ENCODE measurements at places on chromosomes 7 and 10. TPM values are rescaled to one million over a fixed set of nuclear protein-coding genes. Genes with fewer than 3 reads are reported as not detected.

Gene CCDC201
- not detected for total RNA-seq

Gene STEAP1B
- total RNA-seq = 26.2 TPM

Gene PDE1C
- total RNA-seq = 23.3 TPM

Gene AOAH
- total RNA-seq = not detected

Gene MICU1
- total RNA-seq = 70.6 TPM

Gene ATP5F1C
- 226 TPM for total RNA-seq

Gene SH2B2
- 2.5 TPM for total RNA-seq

Gene TSPAN12
- total RNA-seq = 3.4 TPM

Gene ACHE
- not detected for total RNA-seq

Gene ASAH2
- 0.97 TPM for total RNA-seq

Gene TRIM4
- total RNA-seq = 34.6 TPM

Gene CFAP58
- 0.86 TPM for total RNA-seq

Gene FAM24B
- 4.1 TPM for total RNA-seq

Gene IFIT1
- total RNA-seq = 33.3 TPM

Gene LRRC4
- 0.39 TPM for total RNA-seq

Gene RET
- 0.32 TPM for total RNA-seq

Gene CPA1
- total RNA-seq = 3.7 TPM

Gene CTAGE4
- total RNA-seq = 1.0 TPM

Gene GJC3
- not detected for total RNA-seq

Gene CPN1
- not detected for total RNA-seq

Gene FAM25A
- not detected for total RNA-seq

Gene TSPAN15
- 0.32 TPM for total RNA-seq

Gene FXYD4
- total RNA-seq = not detected

Gene ENTPD7
- total RNA-seq = 29.4 TPM

Gene ADCY1
- 0.43 TPM for total RNA-seq

Gene MRPS24
- 82.7 TPM for total RNA-seq

Gene GIMAP7
- total RNA-seq = 0.32 TPM

Gene SLC35G1
- total RNA-seq = 13.3 TPM

Gene PGAM2
- 0.32 TPM for total RNA-seq

Gene NRCAM
- 0.13 TPM for total RNA-seq

Gene CCL24
- not detected for total RNA-seq

Gene CTAGE8
- total RNA-seq = 3.1 TPM

Gene NPC1L1
- total RNA-seq = under 0.01 TPM

Gene DLX6
- 1.6 TPM for total RNA-seq

Gene ZNF862
- total RNA-seq = 11.6 TPM

Gene HOXA1
- total RNA-seq = 0.65 TPM

Gene CNNM1
- total RNA-seq = 0.11 TPM

Gene DUS4L
- total RNA-seq = 7.7 TPM

Gene HNRNPF
- total RNA-seq = 171 TPM

Gene ANKRD1
- 0.52 TPM for total RNA-seq

Gene NKX1-2
- not detected for total RNA-seq

Gene GRID2IP
- 0.11 TPM for total RNA-seq

Gene NEUROG3
- not detected for total RNA-seq

Gene OR9A2
- total RNA-seq = 0.22 TPM

Gene SFTPA2
- not detected for total RNA-seq

Gene HUS1
- 29.4 TPM for total RNA-seq

Gene CFAP69
- total RNA-seq = 12.3 TPM

Gene RBP3
- not detected for total RNA-seq

Gene SNX10
- 2.6 TPM for total RNA-seq
